Panc1 (cell line): ENCODE measurements at places on chromosomes 3 and 15.
A peak's percentile ranks its signal among the peaks of the same experiment; 100 is the strongest.

DNA sequence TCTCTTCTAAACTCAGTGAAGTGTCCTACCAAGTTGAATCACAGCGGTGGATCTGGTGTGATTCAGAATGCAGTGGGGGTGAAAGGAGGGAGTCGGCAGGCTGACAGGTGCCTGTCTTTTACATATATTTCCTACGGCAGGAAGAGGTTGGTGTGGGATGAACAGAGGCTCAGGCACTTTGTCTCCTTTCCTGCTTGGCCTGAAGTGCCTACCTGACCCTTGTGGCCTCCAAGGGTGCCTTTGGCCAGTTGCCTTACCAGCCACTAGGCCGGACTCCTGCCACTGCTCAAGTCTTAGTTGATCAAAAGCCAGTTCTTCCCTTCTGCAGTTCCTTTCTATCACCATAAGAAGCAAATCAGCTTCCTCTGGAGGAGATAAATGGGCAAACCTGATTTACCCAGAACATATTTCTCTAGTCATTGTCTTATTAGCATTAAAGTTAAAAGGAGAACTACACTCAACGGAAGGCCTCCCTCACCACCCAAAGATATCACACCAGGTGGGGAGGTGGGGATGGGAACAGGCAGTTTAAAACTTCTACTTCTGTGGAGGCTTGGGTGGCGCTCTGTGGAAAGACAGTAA is 52.1 kb downstream of the CRTC3 start:
- DNase-seq: no peak

GRCh38 chr3:127458696-127459604 is 131.6 kb downstream of the TPRA1 start:
- no peak for DNase-seq

GRCh38 chr3:72633121-72633520 is 215.1 kb downstream of the SHQ1 start:
- no peak for DNase-seq

- DNase-seq: no peak
Observed at GRCh38 chr3:177484206-177484605, 286.9 kb upstream of the TBL1XR1 start.

DNA sequence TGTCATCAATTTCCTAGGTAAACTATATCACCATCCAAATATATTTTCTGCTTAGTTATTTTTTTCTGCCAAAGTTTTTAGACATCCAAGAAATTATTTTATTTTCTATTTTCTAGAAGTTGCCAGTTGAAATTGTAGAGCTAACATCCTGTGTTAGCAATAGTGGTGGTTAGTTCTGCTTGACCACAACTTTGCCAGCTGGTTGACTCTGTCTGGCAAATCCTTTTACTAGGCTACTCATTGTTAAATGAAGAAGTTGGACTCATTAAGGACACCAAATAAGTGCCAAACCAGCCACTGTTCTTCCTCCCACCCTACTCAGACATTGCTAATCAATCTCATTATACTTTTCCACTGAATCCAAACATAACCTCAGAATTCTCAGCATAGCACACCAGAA is 15.4 kb upstream of the CRBN start:
- DNase-seq: no peak

DNA sequence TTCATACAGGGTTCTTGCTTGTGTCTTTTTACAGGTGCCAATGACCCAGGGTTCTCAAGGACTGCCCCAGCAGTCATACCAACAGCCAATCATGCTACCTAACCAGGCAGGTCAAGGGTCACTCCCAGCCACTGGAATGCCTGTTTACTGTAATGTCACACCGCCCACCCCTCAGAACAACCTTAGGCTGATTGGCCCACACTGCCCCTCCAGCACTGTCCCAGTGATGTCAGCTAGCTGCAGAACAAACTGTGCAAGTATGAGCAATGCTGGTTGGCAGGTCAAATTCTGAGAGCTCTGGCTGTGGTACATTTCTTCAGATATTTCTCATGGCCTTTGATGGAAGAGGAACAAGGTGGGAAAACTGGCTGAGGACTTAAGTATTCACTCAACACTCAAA is 154.3 kb downstream of the ARPP21 start:
- no peak for DNase-seq

DNA sequence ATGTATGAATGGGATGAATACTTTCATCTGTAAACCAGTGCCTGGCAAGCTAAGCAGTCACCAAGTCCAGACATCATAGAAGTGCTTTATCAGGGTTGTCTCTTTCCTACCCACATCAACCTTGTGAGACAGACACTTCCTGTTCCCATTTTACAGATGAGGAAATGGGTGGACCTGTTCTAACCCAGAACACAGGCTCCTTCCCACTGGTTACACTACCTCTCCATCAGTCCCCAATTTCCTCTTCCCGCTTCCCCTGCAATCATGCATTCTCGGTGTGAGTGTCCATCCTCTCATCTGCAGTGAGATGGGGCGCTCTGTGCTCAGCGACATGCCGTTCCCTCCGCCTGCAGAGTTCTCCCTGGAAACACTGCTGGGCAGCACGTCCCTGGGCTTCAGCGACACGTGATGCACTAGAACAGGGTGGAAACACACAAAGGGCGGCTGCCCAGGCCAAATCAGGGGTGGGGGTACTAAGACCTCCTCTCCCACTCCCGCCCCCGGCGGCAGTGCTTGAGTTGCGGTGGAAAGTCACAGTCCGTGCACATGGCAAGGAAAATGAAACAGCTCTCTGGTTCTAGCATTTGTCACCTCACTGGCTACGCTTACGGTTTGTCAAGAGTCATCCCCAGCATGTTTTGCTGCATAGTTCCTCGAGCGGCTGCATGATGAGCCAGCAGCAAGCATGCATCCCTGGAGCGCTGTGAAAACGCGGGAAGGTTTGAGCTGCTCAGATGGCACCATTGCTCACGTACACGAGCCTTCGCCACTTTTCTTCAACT is 201.1 kb downstream of the ADAMTS17 start:
- DNase-seq: no peak

DNA sequence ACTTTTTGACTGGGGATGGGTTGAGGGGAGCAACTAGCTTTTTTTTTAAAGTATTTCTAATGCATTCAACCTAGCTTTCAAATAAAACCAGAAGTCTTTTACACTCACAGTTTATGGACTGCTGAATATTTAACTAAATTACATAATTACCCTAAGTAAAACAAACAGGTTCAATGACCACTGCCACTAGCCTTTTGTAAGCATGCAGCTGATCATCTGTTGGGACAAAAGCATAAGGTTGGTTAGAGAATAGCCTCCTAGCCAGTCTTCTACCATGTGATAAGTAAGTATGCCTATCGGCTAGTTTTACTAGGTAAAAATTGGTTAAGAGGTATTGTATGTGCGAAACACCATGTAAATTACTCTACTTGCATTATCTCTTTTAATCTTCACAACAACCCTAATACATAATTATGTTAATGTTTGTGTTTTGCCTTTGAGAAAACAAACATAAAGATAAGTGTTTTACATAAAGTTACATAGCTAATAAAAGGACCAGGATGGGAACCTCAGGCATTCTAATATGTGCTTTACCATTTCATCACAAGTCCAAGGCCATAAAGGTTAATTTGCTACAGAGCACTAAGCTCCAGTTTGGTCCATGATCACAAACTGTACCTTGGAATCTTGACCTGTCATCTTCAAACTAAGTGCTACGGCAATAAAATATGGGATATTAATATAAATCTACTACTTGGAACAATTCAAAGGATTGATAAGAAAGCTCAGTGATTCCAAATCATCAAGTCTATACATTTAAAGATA is 13.2 kb downstream of the PFN2 start:
- DNase-seq: no peak

GRCh38 chr3:104629038-104629437 is 737.7 kb upstream of the ALCAM start:
- DNase-seq: no peak

- no peak for DNase-seq
Observed at GRCh38 chr15:39153716-39154115, 427.2 kb upstream of the THBS1 start.

GRCh38 chr15:96343113-96344059 is 12.9 kb downstream of the NR2F2 start:
- no peak for DNase-seq

DNA sequence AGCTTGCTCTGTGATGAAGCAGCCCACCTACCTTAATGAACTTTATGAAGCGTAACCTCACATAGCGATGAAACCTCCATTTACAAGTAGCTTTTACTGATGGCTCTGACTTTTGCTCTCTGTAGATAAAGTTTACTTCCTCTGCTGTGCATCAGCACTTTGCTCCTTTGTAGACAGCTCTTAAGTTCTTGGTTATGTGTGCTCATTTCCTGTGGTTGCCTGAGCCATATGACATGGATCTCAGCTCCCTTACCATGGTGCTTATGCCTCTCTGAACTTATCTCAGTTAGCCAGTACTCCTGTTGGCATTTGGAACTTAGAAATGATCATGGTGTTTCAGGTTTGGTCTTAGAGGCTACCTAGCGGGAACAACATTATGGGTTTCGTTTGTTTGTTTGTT is 7.8 kb downstream of the MFSD1 start:
- DNase-seq: no peak

GRCh38 chr3:141083836-141084649 is 32.9 kb downstream of the SPSB4 start:
- no peak for DNase-seq

- DNase-seq: no peak
Observed at GRCh38 chr15:77034695-77035489, 36.0 kb downstream of the TSPAN3 start.

- no peak for DNase-seq
Observed at GRCh38 chr3:179299999-179300613, 22.7 kb upstream of the ZNF639 start.

DNA sequence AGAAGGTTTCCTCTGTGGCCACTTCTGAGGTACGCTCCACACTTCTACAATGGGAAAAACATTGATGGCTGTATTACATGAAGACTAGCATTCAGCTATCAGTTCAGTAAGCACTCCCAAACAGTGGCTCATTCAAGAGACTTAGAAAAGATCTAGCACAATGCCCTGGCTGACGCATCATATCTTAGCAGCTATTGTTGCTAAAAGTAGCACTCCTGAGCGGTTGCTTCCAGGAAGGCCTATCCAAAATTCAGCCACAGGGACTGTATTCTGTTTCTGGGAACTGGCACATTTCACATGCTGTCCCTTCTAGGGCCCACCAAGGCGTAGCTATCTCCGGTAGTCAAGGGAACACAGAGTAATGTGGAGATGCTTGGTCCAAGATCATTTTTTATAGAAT is 21.2 kb upstream of the SPRED1 start:
- DNase-seq: no peak

GRCh38 chr3:157204431-157204830 is 44.5 kb upstream of the CCNL1 start:
- peak; percentile 22 for DNase-seq

DNA sequence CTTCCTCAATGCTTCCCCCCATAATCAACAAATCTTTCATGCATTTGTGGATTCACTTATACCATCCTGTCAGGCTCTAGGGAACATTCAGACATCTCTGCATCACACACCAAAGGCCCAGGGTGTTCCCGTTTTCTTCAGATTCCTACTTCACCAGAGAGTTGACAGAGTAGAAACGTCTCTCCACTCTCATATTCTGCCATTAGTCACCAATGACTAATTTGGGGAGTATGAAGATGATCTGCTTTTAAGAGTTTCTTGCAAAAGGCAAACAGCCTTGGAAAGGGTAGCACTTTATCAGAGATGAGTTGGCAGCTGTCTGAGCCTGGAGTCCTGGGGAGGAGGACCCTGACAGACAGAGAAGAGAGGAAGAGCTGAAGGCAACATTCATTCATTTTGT is 55.8 kb upstream of the DGKG start:
- DNase-seq: no peak

DNA sequence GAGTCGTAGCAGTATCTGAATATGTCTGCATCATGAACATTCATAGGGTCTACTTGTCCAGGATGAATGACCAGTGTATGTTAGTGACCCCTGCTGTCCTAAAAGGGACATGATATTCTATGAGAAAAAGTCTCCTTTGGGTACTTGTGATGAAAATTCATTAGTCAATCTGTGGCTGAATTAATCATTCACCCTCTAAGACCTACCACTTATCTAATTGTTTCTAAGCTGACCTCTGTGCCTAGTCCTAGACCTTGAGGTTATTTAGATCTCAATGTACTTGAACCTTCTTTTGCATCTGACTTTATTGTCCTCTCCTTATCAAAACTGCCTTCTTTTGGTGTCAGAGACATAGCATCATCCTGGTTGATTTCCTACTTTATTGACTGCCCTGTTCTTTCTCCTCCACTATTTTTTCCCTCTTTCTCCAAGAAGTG is 799.3 kb downstream of the DIPK2A start:
- no peak for DNase-seq

GRCh38 chr3:58293516-58293915 is 12.5 kb upstream of the RPP14 start:
- DNase-seq: no peak

DNA sequence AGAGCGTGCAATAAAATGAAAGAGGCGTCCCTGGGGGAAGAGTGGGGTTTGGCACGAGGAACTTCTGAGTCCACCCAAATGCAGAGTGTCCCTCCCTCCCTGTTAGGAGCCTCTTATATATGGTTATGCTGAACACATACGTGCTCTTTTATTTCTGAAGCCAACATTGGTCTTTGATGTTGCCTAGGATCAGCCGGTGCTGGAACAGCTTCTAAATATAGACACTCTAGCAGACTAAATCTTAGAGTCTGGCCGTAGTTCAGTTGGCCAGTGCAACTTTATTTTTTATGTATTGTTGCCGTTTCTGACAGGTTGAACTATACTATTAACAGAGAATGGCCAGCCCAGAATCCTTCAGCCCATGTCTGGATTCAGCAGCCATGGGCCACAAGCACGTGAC is 128.7 kb downstream of the GHSR start:
- no peak for DNase-seq
